ENCODE measurements at places on chromosomes 3 and 15.

DNA sequence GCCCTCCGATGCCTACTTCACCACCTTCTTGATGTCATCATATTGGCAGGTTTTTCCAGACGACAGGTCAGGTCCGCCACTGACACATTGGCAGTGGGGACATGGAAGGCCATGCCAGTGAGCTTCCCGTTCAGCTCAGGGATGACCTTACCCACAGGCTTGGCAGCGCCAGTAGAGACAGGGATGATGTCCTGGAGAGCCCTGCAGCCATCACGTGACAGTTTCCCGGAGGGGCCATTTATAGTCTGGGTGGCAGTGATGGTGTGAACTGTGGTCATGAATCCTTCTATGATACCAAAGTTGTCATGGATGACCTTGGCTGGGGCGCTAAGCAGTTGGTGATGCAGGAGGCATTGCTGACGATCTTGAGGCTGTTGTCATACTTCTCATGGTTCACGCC, 68.5 kb downstream of the ZNF609 start:
- DNase-seq = no peak

GRCh38 chr15:74504418-74504817, 36.6 kb upstream of the ARID3B start:
- no peak for DNase-seq

- DNase-seq = no peak
Measured at GRCh38 chr15:39242345-39242744, 338.5 kb upstream of the THBS1 start.

GRCh38 chr3:58898513-58898912, 151.3 kb downstream of the CFAP20DC start:
- no peak for DNase-seq

GRCh38 chr3:187673012-187673411, 2.8 kb upstream of the SST start:
- DNase-seq = no peak

DNA sequence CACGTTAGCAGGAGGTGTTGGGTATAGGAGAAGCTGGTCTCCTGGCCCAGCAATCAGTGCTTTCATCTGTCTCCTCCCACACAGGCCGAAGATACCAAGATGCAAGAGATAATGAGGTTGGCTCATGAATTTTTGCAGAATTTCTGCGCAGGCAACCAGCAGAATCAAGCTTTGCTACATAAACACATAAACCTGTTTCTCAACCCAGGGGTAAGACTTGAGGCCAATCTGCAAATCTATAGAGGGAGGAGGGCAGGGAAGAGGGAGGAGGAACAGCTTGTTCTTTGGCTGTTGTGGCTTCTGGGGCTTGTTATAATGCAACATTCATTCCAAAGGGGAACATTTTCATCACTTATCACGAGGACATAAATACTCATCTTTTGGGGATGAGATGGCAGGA, 195.3 kb downstream of the ITPR1 start:
- no peak for DNase-seq

GRCh38 chr3:197317250-197317963, 19.0 kb upstream of the DLG1 start:
- no peak for DNase-seq

DNA sequence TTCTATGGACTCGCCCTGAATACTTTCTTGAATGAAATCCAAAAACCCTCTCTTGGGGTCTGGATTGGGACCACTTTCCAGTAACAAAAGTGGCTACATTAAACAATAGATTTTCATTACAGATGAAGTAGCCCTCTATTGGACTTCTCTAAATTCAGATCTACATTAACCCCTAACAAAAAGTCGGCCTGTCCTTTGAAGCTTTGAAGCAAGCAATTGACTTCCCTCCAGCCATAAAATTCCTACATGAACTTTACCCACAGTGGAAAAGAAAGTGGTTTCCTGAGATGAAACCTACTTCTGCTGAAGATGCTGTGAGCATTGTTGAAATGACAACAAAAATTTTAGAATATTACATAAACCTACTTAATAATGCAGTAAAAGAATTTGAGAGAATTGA, 967.1 kb upstream of the ROBO1 start:
- no peak for DNase-seq

DNA sequence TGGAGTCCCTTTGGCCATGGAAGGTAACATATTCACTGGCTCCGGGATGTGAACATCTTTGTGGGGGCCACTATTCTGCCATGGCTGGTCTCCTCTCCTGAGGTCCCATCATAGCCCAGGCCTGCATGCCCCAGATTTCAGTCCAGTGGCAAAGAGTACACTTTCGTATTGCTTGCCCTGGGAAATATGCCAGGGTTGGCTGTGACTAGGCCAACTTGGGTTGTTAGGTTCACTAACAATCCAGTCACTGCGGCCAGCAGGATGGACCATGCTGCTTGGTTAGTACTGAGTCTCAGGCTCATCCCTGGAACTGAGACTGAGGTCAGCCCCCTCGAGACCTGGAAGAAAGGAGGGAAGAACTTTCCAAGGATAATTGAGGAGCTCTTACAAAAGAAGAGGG, 9.8 kb upstream of the EEFSEC start:
- DNase-seq = no peak

GRCh38 chr15:90153658-90154057, 47.5 kb upstream of the SEMA4B start:
- no peak for DNase-seq

- no peak for DNase-seq
Measured at GRCh38 chr15:92636908-92637481, 18.6 kb downstream of the FAM174B start.

Measured in frontal cortex (tissue), 4 donors.